ENCODE measurements at places on chromosomes 7 and 10.
A peak's percentile ranks its signal among the peaks of the same experiment; 100 is the strongest.

- H3K4me1 ChIP-seq = no peaks in the 10 kb centered on the region
- no peak overlapping the region for H3K4me3 ChIP-seq
- no peak overlapping the region for H3K27ac ChIP-seq
- DNase-seq = no peak
Measured at GRCh38 chr10:28879246-28879645, 201.9 kb downstream of the BAMBI start.

- H3K4me1 ChIP-seq = no peaks in the 10 kb centered on the region
- DNase-seq = no peak
- H3K36me3 ChIP-seq = no peaks in the 10 kb centered on the region
- H3K27ac ChIP-seq = no peak overlapping the region
Measured at GRCh38 chr7:79563821-79564522, 110.5 kb upstream of the MAGI2 start.

GRCh38 chr10:34728361-34728760 lies 86.7 kb downstream of the PARD3 start:
- H3K36me3 ChIP-seq = no peaks in the 10 kb centered on the region
- no peak overlapping the region for H3K27ac ChIP-seq
- H3K4me1 ChIP-seq = no peaks in the 10 kb centered on the region
- no peak overlapping the region for H3K4me3 ChIP-seq
- no peak for DNase-seq
- H3K27me3 ChIP-seq = no peaks in the 10 kb centered on the region

- no peak overlapping the region for H3K27ac ChIP-seq
- H3K36me3 ChIP-seq = no peaks in the 10 kb centered on the region
- H3K4me3 ChIP-seq = no peak overlapping the region
Measured at GRCh38 chr10:33381451-33382215, 47.2 kb upstream of the NRP1 start.

DNA sequence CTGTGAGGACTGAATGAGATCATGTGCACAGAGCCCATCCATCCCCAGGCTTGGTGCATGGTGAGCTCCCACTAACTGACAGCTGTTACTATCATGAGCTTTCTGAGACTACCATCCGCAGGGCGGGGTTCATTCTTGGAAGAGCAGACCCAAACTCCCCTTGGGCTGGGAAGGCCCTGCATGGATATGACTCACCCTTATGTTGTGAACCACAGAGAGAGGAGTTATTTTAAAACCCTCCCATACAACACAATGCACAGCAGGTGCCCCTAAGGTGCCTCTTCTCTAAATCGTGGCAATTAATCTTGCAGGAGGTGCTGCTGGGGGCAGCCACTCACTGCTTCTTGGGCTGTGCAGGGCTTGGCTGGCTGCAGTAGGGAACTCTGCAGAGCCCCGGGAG lies 219.1 kb downstream of the GFRA1 start:
- H3K4me1 ChIP-seq = no peaks in the 10 kb centered on the region
- no peak overlapping the region for H3K27ac ChIP-seq
- H3K4me3 ChIP-seq = no peak overlapping the region
- no peaks in the 10 kb centered on the region for H3K27me3 ChIP-seq

DNA sequence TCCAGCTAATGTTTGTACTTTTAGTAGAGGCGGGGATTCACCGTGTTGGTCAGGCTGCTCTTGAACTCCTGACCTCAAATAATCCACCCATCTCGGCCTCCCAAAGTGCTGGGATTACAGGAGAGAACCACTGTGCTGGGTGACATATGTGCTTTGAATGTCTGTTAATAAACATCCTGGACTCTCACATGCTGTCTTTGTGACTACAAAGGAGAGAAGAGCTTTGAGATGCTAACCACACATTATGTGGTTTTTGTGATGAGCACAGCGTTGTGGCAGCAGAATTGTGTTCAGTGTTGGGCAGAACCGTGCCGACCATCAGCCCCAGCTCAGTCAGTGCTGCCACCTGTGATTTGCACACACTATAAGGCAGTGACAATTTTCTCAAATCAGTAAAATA lies 500.1 kb upstream of the KLF6 start:
- H3K4me3 ChIP-seq = no peak overlapping the region
- H3K27ac ChIP-seq = no peak overlapping the region
- peaks cover 11% of the 10 kb centered on the region for H3K4me1 ChIP-seq
- H3K36me3 ChIP-seq = no peaks in the 10 kb centered on the region
- H3K27me3 ChIP-seq = peaks cover 2% of the 10 kb centered on the region

DNA sequence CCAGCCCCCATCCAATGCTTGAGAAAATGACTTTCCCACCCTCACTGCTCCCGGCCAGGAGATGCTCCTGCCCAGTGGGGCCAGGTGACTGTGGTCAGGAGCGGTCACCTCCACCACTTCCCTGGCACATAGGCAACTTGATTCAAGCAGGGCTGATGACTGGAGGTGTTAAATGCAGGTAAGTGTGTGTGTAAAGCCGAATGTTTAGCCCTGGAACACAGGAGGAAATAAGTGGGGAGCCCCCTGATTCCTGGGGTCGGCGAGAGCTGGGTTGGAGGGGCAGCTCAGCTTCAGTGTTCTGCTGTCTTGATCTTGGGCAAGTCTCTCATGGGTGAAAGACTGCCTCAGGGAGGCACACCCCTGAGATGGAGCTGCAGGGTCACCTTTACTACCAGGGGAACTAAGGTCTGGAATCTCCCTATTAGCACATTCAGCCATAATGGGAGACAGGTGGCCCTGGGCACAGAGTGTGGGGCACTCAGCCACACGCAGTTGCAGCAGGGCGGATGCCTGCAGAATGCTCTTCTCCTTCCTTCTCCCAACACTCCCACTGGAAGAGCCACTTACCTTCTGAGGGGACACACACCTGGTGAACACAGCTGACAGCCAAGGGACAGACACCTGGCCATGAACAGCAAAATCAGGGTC lies 124.1 kb downstream of the PTPN20 start:
- H3K4me1 ChIP-seq = no peaks in the 10 kb centered on the region
- no peak overlapping the region for H3K4me3 ChIP-seq
- no peaks in the 10 kb centered on the region for H3K27me3 ChIP-seq
- H3K36me3 ChIP-seq = no peaks in the 10 kb centered on the region

GRCh38 chr7:37960483-37960882 lies 40.0 kb downstream of the EPDR1 start:
- no peak overlapping the region for H3K4me3 ChIP-seq
- no peaks in the 10 kb centered on the region for H3K36me3 ChIP-seq
- H3K4me1 ChIP-seq = no peaks in the 10 kb centered on the region
- no peak overlapping the region for H3K27ac ChIP-seq
- DNase-seq = no peak

- peaks cover 2% of the 10 kb centered on the region for H3K27me3 ChIP-seq
- no peak overlapping the region for H3K4me3 ChIP-seq
- H3K4me1 ChIP-seq = no peaks in the 10 kb centered on the region
- no peak overlapping the region for H3K27ac ChIP-seq
Measured at GRCh38 chr10:128875030-128875744, 591.9 kb upstream of the MGMT start.

- H3K4me1 ChIP-seq = no peaks in the 10 kb centered on the region
- H3K27me3 ChIP-seq = no peaks in the 10 kb centered on the region
- peak; percentile 23 for DNase-seq
Measured at GRCh38 chr10:52883996-52884871, 111.7 kb upstream of the MBL2 start.

DNA sequence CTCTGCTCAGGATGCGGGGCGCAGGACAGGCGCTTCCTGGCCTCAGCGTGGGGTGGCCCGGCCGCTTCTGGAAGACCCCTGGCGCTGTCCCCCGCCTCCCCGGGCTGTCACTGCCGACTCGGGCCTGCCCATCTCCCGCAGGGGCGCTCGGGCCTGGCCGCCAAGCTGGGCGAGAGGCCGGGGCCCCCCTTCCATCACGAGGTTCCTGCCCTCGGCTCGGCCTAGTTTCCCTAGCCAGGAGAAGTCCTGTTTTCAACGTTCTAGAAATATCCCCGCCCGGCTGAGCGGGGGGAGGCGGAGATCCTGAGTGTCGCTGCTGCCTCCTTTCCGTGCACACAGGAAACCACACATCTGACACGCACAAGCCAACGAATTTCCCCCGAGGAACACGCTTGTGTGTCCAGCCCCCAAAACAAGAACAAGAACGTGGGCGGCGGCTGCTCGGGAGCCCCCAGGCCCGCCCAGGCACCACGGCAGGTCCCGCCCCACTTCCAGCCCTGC lies 33.7 kb downstream of the AP5Z1 start:
- H3K27me3 ChIP-seq = peaks cover 33% of the 10 kb centered on the region
- H3K4me1 ChIP-seq = peaks cover 7% of the 10 kb centered on the region
- peak; percentile 40 for DNase-seq
- no peak overlapping the region for H3K27ac ChIP-seq
- H3K4me3 ChIP-seq = peak overlapping the region; percentile 34

GRCh38 chr10:73785721-73786511 lies 510 bp downstream of the ZSWIM8 start:
- no peaks in the 10 kb centered on the region for H3K27me3 ChIP-seq
- peaks cover 44% of the 10 kb centered on the region for H3K4me1 ChIP-seq
- H3K27ac ChIP-seq = peak overlapping the region; percentile 99
- H3K4me3 ChIP-seq = peak overlapping the region; percentile 98

GRCh38 chr7:98470485-98471240 lies 69.8 kb upstream of the BAIAP2L1 start:
- H3K27me3 ChIP-seq = no peaks in the 10 kb centered on the region
- H3K4me3 ChIP-seq = no peak overlapping the region
- H3K4me1 ChIP-seq = no peaks in the 10 kb centered on the region
- no peaks in the 10 kb centered on the region for H3K36me3 ChIP-seq
- H3K27ac ChIP-seq = no peak overlapping the region

GRCh38 chr7:137025469-137026175 lies 157.2 kb downstream of the CHRM2 start:
- H3K4me1 ChIP-seq = no peaks in the 10 kb centered on the region
- no peak overlapping the region for H3K27ac ChIP-seq
- H3K36me3 ChIP-seq = no peaks in the 10 kb centered on the region
- H3K27me3 ChIP-seq = no peaks in the 10 kb centered on the region
- DNase-seq = no peak
- no peak overlapping the region for H3K4me3 ChIP-seq

GRCh38 chr10:114388275-114388674 lies 16.0 kb downstream of the AFAP1L2 start:
- peak overlapping the region; percentile 9 for H3K27ac ChIP-seq
- no peaks in the 10 kb centered on the region for H3K27me3 ChIP-seq
- peaks cover 3% of the 10 kb centered on the region for H3K36me3 ChIP-seq

GRCh38 chr10:44937196-44938005 lies 22.2 kb upstream of the RASSF4 start:
- H3K4me1 ChIP-seq = peaks cover 38% of the 10 kb centered on the region
- H3K27ac ChIP-seq = no peak overlapping the region
- no peak overlapping the region for H3K4me3 ChIP-seq
- H3K27me3 ChIP-seq = peaks cover 14% of the 10 kb centered on the region

DNA sequence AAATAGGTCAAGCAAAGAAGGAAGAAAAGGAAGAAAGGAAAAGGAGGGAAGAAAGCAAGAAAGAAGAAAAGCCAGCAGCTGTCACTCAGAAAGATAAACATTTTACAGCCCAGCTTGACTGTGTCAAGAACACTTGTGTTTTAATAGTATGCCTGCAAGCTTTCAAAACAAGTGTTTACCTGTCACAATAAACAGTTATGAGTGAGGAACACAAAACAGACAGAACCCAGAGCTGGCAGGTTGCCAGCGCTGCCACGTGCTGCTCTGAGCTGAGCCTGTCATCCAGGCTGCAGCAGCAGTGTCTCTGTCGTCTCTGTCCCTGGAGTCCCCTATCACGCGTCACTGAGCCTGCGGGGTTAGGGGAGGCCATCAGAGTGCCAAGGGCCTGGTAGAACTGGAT lies 827.6 kb upstream of the AUTS2 start:
- no peak overlapping the region for H3K4me3 ChIP-seq
- H3K36me3 ChIP-seq = no peaks in the 10 kb centered on the region
- no peak for DNase-seq
- no peaks in the 10 kb centered on the region for H3K4me1 ChIP-seq
- H3K27ac ChIP-seq = no peak overlapping the region

GRCh38 chr10:63430091-63430998 lies 35.4 kb downstream of the JMJD1C start:
- peaks cover 21% of the 10 kb centered on the region for H3K36me3 ChIP-seq
- no peak overlapping the region for H3K4me3 ChIP-seq

GRCh38 chr7:4655311-4655710 lies 26.8 kb upstream of the FOXK1 start:
- H3K4me3 ChIP-seq = no peak overlapping the region
- no peak overlapping the region for H3K27ac ChIP-seq
- peaks cover 4% of the 10 kb centered on the region for H3K36me3 ChIP-seq
- H3K4me1 ChIP-seq = peaks cover 3% of the 10 kb centered on the region
- no peak for DNase-seq
- no peaks in the 10 kb centered on the region for H3K27me3 ChIP-seq

- H3K27me3 ChIP-seq = peaks cover 15% of the 10 kb centered on the region
- no peak overlapping the region for H3K27ac ChIP-seq
- H3K4me1 ChIP-seq = peaks cover 43% of the 10 kb centered on the region
- DNase-seq = no peak
Measured at GRCh38 chr7:24576171-24577025, 3.1 kb downstream of the PALS2 start.

DNA sequence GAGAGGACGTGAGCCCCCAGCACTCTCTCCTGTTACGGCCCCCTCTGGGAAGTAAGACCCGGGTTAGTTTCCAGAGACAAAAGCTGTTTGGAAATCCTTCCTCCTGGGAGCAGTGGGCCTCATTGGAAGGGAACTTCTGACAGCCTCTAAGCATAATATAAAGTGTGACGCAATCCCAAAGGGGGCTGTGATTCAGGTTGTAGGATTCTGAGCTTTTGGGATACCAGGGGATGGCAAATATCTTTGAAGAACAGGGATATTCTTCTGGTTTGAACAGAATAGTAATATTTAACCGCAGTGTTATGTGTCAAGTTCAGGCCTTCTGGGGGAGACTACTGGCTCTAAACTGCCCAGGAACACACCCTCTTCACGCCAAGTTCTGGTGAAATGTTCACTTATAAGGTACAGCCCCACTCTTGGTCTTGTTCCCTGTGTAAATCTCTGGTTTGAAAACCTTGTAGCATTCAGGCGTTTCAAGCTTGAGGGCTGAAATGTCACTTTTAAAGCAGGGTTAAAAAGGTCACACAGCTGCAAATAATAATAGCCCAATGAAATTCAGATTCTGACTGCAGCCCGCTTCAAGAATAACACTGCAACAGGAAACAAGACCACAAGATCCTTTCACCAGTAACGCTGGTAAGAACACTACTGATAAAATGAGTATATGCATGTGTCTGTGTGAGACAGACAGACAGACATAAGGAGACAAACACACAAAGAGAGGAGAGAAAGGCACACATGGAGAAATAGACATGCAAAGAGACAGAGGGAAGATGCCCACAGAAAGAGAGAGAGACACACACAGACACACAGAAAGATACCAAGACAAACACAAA lies 69.0 kb downstream of the CREB5 start:
- H3K4me3 ChIP-seq = no peak overlapping the region
- DNase-seq = no peak
- H3K27me3 ChIP-seq = peaks cover 15% of the 10 kb centered on the region
